ENCODE measurements at places on chromosomes 3 and 15. TPM values are rescaled to one million over a fixed set of nuclear protein-coding genes. Genes with fewer than 3 reads are reported as not detected.

GRCh38 chr3:51819151-51819550 lies 40.1 kb upstream of the IQCF6 start:
- no peak for DNase-seq

DNA sequence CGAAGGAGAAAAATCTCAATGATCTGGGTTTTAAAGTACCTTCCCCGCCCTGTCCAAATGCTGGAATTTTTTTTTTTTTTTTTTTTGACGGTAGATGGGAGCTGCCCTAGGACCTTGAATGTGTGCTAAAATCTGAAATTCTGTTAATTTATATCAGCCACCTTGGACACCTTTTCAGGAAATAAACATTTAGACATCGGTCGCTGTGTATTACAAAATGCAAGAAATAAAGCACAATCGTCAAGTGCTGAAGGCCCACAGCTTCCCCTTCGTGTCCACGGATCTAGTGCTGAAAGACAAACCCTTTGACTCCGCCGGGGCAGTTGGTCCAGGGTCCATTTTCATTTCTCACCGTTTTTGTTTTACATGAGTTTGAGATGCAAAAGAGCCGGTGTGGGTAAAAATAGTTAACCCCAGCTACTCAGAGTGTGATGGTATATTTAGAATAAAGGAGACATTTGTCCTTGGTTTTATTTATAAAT lies 90.2 kb upstream of the CHD2 start:
- no peak for DNase-seq

DNA sequence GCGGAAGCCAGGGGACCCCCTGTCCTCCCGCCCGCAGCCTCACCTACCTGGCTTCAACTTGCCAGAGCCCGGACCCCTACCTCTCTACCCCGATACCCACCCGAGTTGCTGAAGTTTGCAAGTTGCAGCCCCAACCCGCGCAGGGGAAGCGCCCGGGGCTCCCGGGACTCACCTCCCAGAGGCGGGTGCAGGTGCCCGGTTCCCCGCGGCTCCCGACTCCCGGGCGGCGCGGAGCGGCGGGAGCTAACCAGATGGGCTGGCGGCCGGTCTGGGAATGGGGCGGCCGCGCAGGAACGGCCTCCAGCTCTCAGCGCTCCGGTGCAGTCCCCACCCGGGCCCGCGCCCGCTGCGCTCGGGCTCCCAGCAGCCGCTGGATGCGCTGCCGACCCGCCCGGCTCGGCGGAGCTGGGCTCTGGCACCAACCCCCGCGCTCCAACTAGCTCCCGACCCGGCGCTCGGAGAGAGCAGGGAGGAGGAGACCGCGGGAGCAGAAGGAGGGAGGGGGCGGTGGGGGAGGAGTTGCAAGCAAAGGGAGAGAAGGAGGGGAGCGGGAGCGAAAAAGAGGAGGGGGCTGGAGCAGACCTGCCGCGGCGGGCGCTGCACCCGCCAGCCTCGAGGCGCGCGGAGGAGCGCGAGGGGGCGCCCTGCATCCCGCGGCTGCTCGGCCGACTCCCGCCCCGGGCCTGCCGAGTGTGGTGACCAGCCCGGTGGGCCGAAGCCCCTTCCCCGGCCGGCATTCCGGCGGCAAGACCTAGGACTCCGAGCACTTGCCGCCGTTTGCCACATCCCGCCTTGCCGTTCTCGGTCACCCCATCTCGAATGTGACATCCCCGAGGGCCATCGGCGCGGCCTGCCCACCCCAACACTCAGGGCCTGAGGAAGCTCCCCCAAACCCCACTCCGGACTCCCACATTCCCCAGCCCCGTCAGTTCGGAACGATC lies at the start of gene SEMA5B:
Gene SEMA5B, minus strand, starts transcription at position 472 of the 941 bp plus-strand sequence. CDS start 66,500 bp downstream, outside the sequence.
- no peak for DNase-seq

Gene GPR171
- total RNA-seq, result not detected

Gene TRPM1
- not detected for total RNA-seq

DNA sequence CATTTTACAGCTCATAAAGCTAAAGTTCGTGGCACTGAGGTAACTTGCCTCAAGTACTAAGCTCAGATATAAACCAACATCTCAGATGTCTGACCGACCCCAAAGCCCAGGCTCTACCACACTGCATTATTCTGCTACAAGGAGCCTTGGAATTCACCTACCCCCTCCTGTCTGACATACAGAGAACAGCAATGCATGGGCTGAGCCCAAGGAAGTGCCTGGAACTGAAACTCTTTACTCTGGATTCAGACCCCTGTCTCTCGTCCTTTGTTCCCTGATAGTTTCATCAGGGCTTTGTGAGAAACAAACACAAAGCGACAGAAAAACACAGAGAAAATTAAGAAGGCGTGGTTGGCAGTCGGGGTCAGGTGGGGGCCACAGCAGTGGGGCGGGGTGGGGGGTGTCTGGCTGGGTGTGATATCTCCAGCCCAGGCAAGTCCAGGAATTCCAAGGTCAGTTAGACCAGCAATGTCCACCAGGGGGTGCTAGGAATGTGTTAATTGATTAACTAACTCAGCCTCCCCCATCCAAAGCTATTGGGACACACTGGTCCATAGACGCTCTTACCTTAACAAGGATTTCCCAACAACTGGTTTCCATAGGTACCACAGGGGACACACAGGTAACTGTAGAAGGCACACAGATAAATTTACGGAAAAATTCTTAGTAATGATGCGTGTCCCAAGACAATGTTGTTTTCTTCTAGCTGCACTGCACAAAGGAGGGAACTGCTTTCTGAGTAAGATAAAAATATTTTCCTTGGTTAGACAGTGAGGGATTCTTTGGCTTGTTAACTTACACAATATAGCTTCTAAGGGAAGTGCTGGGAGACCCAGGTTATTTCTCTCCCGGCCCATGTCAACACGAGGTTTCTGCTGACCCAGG lies 18.8 kb upstream of the SSUH2 start:
- no peak for DNase-seq

Gene GRIP2
- 4.2 TPM for total RNA-seq

Gene MYO1E
- total RNA-seq, result 56.2 TPM

DNA sequence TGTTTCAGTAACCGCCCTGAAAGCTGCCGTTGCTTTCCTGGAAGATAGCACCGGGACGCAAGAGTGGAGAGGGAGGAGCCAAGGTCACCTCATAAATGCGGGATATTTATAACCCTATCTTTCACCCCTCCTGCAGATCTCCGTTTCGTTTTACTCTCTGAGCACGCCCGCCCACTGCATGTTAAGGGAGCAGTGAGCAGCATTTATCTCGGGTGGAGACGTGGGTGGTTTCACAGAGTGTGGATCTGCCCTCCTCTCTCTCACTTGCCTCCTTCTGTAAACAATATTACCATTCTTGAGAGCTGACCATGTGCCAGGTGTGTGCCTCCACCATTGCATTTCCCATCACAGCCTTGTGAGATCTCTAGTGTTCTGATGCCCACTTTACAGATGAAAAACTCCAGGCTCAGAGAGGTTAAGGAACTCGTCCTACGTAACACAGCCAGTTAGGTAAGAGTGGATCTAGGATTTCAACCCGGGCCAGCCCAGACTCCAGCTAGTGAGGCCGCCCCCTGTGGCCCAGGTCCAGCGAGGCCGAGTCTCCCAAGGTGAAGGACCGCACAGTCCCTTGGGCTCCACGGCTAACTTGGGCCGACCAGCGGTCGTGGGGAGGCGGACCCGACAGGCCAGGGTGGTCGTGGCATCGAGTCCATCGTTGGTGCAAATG lies 16.9 kb upstream of the SEMA4B start:
- DNase-seq, result peak; percentile 68

DNA sequence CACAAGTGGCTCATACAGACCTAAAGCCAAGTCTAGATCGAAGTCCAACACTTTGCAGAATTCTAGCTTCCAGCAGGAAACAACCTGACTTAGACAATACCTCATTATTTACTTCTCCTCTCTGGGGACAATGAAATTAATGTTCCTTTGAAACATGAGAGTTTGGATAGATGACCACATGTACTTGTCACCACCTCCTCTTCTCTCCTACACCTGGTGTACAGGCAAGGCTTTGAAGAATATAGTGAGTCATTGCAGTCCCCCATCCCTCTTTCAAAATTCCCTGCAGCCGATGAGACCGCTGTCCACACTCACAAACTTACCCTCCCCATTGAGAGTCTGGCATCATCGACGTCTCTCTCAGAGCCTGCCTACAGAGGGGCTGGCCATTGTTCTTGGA lies 189.0 kb upstream of the HES1 start:
- DNase-seq, result no peak

Gene PSTPIP1
- total RNA-seq, result 24.5 TPM

DNA sequence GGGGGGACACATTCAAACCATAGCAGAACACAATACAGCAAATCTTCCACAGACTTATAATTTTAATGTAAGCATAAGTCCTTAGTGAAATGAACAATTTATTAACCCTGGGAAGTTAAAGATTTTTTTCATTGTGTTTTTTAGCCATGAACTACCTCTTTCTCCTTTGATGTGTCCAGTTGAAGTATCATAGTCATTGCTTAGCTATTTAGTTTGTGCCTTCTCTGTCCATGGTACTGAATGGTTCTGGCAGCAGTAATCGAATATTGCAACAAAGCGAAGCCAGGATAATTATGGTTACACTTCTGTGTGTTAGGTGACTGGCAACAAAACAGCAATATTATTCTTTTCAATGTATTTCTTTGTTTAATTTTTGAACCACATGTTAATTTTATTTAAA lies 403.0 kb upstream of the ONECUT1 start:
- DNase-seq, result no peak

DNA sequence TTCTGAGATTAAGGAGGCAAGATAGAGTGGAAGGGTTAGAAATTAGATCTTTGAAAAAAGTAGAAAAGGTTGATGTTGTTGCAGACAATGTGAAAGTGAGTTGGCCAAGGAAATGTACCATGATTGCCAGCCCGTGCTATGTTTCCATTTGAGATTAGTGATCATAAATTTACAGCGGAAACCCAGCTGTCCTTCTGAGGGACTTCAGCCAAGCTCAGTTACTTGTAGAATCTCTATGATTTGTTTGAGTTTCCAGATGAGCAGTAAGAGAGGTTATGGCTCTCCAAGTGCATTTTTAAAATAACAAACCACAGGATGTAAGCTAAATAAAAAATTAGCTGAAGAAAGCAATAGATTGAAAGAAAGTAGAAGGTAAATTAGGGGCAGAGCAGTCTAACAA lies 54.2 kb upstream of the RBMS3 start:
- no peak for DNase-seq

DNA sequence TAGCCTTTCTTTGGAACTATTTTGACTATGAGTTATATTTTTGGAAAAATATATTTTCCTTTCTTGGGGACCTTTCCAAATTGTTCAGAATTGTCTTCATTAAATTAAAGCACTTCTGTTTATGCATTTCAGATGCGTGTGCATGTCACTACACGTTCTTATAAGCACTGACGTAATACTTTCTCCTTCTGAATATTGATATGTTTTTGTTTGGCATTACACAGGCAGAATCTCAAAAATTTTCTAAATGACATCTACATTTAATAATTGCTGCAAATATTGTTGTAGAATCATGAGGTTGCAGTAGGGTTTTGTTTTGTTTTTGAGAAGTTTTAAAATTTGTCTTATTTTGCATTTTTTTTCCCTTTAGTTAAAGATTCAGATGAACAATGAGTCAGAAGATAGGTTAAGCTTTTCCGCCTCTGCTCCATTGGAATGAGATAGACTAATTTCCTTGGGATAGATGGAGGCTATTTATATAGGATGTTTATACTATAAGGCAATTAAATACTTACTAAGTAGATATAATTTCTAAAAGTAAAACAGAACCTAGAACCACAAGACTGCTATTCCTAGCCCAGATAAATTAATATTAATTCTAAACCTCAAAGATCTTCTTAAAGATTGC lies 110.8 kb downstream of the MBNL1 start:
- DNase-seq, result no peak

DNA sequence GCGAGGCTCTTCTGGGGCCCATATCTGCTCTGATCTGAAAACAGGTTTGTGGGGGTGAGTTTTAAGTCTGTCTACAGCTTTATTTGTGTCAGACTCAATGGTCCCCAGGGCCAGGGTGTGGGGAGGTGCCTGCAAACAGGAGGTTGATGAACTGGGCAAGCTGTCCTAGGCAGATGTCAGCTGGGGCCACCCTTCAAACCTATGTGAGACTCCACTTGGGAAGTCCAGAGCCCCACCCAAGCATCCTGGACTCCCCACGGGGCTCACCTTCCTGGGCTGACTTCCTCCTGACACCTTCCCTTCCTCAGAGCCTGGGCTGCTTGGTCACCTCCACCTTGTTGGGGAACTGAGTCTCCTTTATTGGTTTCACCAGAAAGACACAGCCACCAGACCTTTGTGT lies 8.6 kb upstream of the LYSMD4 start:
- no peak for DNase-seq

DNA sequence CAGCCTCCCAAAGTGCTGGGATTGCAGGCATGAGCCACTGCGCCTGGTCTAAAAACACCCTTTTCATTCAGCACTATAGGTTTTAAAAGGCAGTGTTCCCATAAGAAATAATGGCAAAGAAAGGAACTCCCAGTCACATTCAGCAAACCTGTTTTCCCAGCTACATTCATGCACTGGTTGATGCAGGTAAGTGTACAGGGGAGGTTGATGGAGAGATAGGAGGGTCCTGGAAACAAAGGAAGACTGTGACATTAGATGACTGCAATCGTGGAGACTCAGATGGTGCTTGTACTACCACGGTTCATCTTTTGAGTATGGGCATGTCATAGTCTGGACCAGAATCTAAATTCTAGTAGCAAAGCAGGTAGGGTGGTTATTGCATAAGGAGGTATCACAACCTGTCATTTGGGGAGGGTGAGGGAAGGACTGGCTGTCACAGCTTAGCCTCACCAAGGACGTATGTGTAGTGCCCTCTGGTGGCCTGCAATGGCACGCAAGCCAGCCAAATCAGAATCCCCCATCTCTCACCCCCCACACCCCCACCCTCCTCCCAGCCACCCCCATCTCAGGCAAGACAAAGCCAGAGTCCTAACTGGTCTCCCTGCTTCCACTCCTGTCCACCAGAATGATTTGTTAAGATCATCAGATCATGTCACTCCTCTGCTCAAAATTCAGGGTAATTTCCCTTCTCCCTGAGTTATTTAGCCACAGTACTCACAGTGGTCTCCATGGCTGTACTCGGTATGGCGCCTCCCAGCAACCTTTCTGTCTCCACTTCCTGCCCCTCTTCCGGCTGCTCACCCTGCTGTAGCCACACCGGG lies 28.8 kb upstream of the UBL7 start:
- DNase-seq, result no peak

Gene ZNF106
- 83.8 TPM for total RNA-seq

DNA sequence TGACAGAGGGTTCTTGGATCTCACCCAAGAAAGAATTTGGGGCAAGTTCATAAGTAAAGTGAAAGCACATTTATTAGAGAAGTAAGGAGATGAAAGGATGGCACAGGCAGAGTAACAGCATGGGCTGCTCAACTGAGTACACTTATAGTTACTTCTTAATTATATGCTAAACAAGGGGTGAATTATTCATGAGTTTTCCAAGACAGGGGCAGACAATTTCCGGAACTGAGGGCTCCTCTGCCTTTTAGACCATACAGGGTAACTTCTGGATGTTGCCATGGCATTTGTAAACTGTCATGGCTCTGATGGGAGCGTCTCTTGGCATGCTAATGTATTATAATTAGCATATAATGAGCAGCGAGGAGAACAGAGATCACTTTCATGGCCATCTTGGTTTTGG lies 221.2 kb upstream of the STT3B start:
- DNase-seq, result no peak

Gene ACAP2
- total RNA-seq, result 56.7 TPM

- no peak for DNase-seq
Observed at GRCh38 chr3:140629357-140630137, 48.3 kb upstream of the TRIM42 start.

Measured in thoracic aorta (tissue), 2 donors.